Aorta (tissue), 5 donors: ENCODE measurements at places on chromosomes 2 and 18. TPM values are rescaled to one million over a fixed set of nuclear protein-coding genes. Genes with fewer than 3 reads are reported as not detected.

DNA sequence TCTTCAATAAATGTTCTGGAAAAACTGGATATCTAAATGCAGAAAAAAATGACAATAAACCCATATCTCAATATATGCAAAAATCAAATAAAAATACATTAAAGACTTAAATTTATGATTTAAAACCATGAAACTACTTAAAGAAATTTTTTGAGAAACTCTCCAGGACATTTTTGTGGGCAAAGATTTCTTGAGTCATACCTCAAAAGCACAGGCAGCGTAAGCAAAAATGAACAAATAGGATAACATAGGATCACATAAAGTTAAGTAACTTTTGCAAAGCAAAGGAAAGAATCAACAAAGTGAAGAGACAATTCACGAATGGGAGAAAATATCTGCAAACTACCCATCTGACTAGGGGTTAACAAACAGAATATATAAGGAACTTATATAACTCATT, 1545.5 kb downstream of the SUCLG1 start:
- no peak overlapping the region for H3K4me3 ChIP-seq
- H3K27ac ChIP-seq = no peak overlapping the region
- no peaks in the 10 kb centered on the region for H3K36me3 ChIP-seq
- no peaks in the 10 kb centered on the region for H3K4me1 ChIP-seq
- H3K27me3 ChIP-seq = no peaks in the 10 kb centered on the region

DNA sequence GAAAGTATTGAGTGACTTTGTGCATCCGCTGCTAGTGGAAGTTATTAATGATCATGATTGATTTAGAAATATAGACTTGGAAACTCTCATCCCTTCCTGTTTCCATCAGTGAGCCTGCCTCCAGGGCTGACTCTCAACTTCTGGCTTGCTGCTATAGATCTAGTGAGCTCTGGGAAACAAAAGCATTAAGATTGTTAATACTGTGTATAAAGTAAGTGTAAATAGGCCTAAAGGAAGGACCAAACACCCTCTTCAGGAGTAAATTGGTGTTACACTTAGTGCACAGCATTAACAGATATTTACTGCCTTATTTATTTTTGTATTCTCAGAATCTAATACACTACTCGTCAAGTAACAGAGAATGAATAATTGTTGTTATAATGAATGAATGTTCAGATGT, 285.6 kb downstream of the THSD7B start:
- H3K4me3 ChIP-seq = no peak overlapping the region
- no peaks in the 10 kb centered on the region for H3K27me3 ChIP-seq
- DNase-seq = no peak
- H3K4me1 ChIP-seq = no peaks in the 10 kb centered on the region
- H3K36me3 ChIP-seq = no peaks in the 10 kb centered on the region

DNA sequence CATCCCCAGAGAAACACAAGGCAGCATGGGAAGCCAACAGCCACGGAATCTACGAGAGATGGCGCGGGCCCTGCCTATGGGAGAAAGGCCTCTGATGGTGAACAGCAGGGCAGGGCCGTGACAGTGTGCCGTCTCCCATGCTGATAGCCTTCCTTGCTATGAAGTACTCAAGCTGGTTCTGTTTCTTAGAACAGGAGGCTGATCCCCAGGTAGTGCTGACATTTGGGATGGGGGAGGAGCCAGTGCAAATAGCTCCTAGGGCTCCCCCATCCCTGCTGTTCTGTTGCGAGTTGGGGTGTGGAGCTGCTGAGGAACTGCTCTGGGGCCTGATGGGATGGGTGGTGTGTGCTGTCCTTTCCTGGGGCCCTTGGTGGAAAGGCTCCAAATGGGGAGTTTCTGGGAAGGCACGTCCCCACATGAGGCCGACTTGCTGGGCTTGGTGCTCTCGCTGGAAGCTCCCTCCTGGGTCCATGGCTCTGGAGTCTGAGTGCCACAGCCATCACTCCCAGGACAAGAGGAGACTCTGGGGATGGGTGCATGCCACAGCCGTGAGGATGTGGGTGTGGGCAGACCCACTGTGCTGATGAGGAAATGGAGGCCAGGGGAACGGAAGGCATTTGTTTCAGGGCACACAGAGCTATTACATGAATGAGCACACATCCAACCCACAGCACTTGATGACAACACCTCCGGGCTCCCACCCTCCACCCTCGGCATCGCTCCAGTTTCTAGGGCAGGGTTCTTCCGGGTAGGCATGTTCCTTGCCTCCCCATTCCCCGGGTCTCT, 246.8 kb downstream of the HDAC4 start:
- peaks cover 2% of the 10 kb centered on the region for H3K36me3 ChIP-seq
- no peak overlapping the region for H3K27ac ChIP-seq
- peak; percentile 30 for DNase-seq
- H3K4me3 ChIP-seq = no peak overlapping the region

- no peaks in the 10 kb centered on the region for H3K36me3 ChIP-seq
- H3K27me3 ChIP-seq = no peaks in the 10 kb centered on the region
- no peak overlapping the region for H3K27ac ChIP-seq
- H3K4me1 ChIP-seq = no peaks in the 10 kb centered on the region
These were observed 37.2 kb upstream of the BIN1 start for GRCh38 chr2:127143841-127144782.

The SCN2A gene
- 0.81 TPM for total RNA-seq

DNA sequence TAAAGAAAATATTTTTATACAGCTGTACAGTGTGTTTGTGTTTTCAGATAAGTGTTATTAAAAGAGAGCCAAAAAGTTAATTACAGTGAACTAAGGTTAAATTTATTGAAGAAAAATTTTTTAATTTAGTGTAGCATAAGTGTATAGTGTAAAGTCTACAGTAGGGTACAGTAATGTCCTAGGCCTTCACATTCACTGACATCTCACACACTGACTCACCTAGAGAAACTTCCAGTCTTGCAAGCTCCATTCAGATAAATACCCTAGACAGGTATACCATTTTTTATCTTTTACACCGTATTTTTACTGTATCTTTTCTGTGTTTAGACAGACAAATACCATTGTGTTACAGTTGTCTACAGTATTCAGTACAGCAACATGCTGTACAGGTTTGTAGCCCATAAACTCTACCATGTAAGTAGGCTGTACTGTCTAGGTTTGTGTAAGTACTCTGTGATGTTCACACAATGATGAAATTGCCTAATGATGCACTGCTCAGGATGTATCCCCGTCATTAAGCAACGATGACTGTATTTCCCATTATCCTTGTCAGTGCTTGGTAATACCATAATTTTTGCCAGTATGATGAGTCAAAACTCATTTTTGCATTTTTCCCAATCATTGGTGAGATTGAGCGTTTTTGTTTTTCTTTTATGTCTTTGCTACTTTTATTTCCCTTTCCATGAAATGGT, 48.2 kb upstream of the B3GNT2 start:
- DNase-seq = no peak
- no peaks in the 10 kb centered on the region for H3K27me3 ChIP-seq

The CNDP1 gene
- 0.49 TPM for total RNA-seq

The SOX11 gene
- total RNA-seq = not detected

GRCh38 chr2:121837591-121837990, 82.1 kb downstream of the TSN start:
- no peak overlapping the region for H3K27ac ChIP-seq
- DNase-seq = no peak
- H3K27me3 ChIP-seq = no peaks in the 10 kb centered on the region
- no peak overlapping the region for H3K4me3 ChIP-seq
- no peaks in the 10 kb centered on the region for H3K36me3 ChIP-seq

The GATA6 gene
- 41.5 TPM for total RNA-seq

The MAP3K19 gene
- total RNA-seq = not detected

The RAPGEF4 gene
- total RNA-seq = 6.7 TPM
